Cardiac muscle cell (in vitro differentiated cells and primary cell): ENCODE measurements at places on chromosomes 2 and 18.

GRCh38 chr2:101032084-101032776, 30.1 kb downstream of the RPL31 start:
- no peak overlapping the region for H3K27ac ChIP-seq
- no peaks in the 10 kb centered on the region for H3K4me1 ChIP-seq
- H3K4me3 ChIP-seq = no peak overlapping the region
- H3K36me3 ChIP-seq = peaks cover 5% of the 10 kb centered on the region
- DNase-seq = no peak

DNA sequence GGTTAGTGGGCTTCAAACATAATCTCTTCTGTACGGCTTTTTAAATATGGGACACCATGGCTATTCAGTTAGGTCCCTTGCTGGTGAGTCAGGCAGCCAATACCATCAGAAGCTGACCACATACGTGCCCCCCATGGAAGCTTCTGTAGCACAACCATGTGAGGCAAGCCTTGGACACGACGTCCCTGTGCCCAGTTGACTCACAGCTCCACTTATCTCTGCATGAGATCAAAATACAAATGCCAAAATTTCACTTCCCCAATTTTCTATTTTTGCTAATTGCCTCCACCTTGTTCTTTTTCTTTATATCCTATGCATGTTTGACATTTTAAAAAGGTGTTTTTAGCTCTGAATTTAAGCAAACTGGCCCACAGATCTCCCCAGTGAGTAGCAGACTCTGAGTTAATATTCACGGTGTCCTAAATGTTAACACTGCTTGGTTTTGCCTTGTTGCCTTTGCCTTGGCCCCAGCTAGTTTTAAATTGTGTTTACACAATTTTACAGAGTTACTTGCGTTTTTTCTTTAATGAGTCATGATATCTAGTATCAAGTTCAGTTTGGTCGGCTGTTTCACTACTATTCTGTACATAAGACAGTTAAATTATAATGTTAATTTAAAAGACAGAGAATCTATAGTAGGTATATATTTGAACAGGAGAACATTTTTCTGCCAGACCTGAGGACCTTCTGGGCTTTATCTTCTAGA, 77.5 kb downstream of the CDCA7 start:
- no peaks in the 10 kb centered on the region for H3K27me3 ChIP-seq
- no peak for DNase-seq
- no peak overlapping the region for H3K27ac ChIP-seq
- no peaks in the 10 kb centered on the region for H3K36me3 ChIP-seq
- no peaks in the 10 kb centered on the region for H3K4me1 ChIP-seq
- no peak overlapping the region for H3K4me3 ChIP-seq

DNA sequence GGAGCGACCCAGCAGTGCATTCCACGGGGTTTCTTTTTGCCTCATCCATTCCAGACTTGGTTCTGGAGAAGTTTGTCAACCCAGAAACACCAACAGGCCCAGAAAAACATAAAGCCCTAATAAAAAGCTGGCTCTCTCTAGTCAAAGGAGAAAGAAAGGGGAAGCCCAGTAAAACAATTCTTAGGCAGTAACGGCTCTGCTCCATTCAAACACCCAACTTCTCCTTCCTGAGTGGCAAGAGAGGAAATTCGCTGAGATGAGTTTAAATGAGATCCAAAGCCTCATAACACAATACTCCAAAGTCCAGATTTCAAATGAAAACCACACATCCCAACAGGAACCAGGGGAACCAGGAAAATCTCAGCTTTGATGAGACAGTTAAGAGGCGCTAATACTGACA, 179.9 kb downstream of the RPIA start:
- no peaks in the 10 kb centered on the region for H3K36me3 ChIP-seq
- no peaks in the 10 kb centered on the region for H3K4me1 ChIP-seq
- no peak for DNase-seq
- H3K27me3 ChIP-seq = no peaks in the 10 kb centered on the region

DNA sequence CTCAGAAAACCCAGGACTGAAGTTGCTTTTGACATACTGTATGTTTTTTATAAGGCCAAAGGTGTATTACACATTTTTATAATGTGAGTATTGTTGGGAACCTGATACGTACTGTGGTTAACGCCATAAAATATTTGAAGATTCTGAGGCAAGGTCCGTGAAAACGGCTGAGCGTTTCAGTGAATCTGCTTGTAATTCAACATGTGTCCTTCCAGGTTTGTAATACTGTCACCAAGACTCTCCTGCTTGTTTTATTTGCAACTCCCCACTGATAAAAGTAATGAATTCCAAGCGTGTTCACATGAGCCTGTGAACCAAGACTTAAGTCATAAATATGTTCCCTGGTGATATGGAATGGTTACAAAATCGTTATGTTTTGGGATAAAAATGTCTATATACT, 23.9 kb upstream of the FRZB start:
- H3K4me3 ChIP-seq = no peak overlapping the region
- no peak for DNase-seq
- H3K36me3 ChIP-seq = no peaks in the 10 kb centered on the region
- no peaks in the 10 kb centered on the region for H3K27me3 ChIP-seq
- no peak overlapping the region for H3K27ac ChIP-seq
- no peaks in the 10 kb centered on the region for H3K4me1 ChIP-seq

DNA sequence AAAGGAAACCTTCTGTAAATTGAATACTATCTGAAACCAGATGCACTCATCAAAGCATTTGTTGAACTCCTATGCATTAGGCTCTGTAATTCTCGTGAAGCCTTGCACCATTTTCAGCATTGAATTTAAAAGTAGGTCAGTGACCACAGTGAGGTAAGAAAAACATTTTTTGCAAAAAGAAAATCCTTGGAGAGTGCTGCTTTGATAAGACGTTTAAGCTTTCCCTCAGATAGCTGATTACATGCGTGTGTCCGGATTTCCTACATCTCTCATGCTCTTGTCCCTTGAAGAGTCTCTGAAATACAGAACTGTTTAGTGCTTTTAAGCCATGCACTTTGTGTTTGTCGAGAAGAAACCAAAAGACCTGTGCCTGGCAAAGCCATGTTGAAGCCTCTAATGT, 113.6 kb downstream of the FMNL2 start:
- H3K4me1 ChIP-seq = peaks cover 11% of the 10 kb centered on the region
- H3K27me3 ChIP-seq = no peaks in the 10 kb centered on the region
- H3K27ac ChIP-seq = no peak overlapping the region
- H3K4me3 ChIP-seq = no peak overlapping the region
- no peak for DNase-seq

GRCh38 chr2:149423630-149424029, 93.2 kb downstream of the LYPD6 start:
- H3K27ac ChIP-seq = no peak overlapping the region
- no peak for DNase-seq

DNA sequence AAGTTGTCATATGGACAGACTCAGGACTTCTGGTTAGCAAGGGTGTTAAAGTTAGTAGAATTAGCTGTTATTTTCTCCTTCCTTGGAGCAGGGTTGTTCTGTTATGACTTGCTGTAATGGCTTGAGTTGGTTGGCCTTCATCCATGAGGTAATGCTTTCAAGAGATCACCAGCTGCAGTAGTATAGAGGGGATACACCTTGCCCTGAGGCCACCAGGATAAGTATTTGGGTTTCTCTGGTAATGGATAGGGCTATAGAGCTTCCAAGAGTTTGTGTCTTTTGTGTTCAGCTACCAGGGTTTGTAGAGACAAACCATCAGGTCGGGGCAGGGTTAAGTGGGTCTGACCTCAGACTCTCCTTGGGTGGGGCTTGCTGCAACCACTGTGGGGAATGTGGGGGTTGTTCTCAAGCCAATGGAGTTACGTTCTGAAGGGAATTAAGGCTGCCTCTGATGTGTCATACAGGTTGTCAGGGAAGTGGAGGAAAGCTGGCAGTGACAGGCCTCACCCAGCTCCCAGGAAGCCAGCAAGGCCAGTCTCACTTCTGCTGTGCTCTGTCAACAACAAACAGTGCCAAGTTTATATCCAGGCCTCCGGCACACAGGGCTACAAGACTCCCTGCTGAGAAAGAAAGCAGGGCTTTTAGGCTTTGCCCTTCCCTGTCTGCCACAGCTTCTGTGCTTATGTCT, 356.6 kb downstream of the SPAG16 start:
- no peaks in the 10 kb centered on the region for H3K36me3 ChIP-seq
- DNase-seq = no peak
- H3K4me1 ChIP-seq = no peaks in the 10 kb centered on the region

GRCh38 chr2:149080099-149080498, 41.6 kb downstream of the LYPD6B start:
- H3K36me3 ChIP-seq = no peaks in the 10 kb centered on the region
- no peak overlapping the region for H3K4me3 ChIP-seq
- no peak for DNase-seq
- no peak overlapping the region for H3K27ac ChIP-seq

- H3K4me3 ChIP-seq = no peak overlapping the region
- H3K27me3 ChIP-seq = no peaks in the 10 kb centered on the region
- peaks cover 7% of the 10 kb centered on the region for H3K4me1 ChIP-seq
- no peak for DNase-seq
- peak overlapping the region; percentile 9 for H3K27ac ChIP-seq
These were observed 75.4 kb downstream of the EPC2 start for GRCh38 chr2:148719941-148720436.

- H3K27ac ChIP-seq = no peak within 1 kb of the TSS
- peak within 1 kb of the TSS; percentile 56 for H3K4me3 ChIP-seq
- DNase-seq = peak; percentile 42
- peaks cover 19% of the 10 kb centered on the region for H3K27me3 ChIP-seq
These were observed at the start of gene ADD2 for GRCh38 chr2:70767699-70768589. Gene ADD2, minus strand, starts transcription at chr2:70768200. Its CDS starts 61,792 bp downstream, at chr2:70706408.

DNA sequence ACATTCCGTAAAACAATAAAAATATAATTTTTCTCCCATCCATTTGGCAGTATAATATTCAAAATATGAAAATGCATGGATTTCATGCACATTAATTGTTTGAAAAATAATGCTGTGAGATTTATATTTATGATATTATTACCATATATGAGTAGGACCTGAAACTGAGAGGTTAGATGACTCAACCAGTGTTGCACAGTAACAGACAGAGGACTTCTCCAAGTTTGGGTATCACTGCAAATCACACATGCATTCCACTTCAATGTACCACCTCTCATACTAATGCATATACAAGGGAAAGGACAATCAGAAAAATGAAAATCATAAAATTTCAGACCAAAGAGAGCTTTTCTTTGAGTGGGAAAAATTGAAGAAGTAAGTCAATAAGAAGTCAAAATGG, 269.5 kb downstream of the SOCS6 start:
- no peaks in the 10 kb centered on the region for H3K36me3 ChIP-seq
- no peak overlapping the region for H3K4me3 ChIP-seq
- no peak overlapping the region for H3K27ac ChIP-seq
- no peaks in the 10 kb centered on the region for H3K27me3 ChIP-seq
- DNase-seq = no peak
- H3K4me1 ChIP-seq = no peaks in the 10 kb centered on the region

- no peak overlapping the region for H3K4me3 ChIP-seq
- DNase-seq = no peak
- H3K27ac ChIP-seq = no peak overlapping the region
These were observed 30.2 kb downstream of the NRP2 start for GRCh38 chr2:205712508-205712907.
